Kidney glomerular epithelial cell (primary cell): ENCODE measurements at places on chromosomes 6 and 20.
A peak's percentile ranks its signal among the peaks of the same experiment; 100 is the strongest.

DNA sequence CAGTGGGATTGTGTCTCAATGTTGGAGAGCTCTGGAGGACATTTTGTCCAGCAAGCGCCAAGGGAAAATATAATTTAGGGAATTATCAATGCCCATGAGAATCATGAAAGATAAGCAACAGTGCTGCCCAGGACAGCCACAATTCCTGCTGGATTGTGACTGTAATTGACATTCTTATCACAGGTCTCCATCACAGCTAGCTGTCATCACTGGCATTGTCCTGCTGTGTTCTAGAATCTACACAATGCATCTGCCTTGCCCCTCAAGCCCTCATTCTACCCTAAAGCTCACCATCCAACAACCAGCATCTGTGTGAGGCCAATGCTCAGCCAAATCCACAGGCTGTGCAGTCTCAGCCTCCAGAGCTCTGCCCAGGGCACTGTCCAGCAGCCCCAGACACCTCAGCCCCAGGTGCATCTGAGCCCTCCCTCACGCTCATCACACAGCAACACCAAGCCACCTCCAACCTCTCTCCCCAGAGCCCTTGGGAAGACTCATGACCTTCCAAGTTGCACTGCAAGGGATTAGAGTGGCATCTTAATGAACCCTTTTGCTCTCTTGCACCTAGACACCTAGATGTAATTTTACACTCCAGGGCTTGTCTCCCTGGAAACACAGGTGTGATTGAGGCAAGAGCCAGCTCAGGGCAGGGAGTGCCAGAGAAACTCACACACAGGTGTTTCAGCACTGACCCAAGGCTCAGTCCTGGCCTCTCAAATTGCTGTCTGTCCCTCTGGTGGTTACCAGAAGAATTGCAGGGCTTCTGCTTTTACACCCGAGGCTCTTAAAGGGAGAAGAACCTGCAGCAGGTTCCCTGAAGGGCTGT is 85.2 kb upstream of the PHACTR3 start:
- DNase-seq = peak; percentile 64

DNA sequence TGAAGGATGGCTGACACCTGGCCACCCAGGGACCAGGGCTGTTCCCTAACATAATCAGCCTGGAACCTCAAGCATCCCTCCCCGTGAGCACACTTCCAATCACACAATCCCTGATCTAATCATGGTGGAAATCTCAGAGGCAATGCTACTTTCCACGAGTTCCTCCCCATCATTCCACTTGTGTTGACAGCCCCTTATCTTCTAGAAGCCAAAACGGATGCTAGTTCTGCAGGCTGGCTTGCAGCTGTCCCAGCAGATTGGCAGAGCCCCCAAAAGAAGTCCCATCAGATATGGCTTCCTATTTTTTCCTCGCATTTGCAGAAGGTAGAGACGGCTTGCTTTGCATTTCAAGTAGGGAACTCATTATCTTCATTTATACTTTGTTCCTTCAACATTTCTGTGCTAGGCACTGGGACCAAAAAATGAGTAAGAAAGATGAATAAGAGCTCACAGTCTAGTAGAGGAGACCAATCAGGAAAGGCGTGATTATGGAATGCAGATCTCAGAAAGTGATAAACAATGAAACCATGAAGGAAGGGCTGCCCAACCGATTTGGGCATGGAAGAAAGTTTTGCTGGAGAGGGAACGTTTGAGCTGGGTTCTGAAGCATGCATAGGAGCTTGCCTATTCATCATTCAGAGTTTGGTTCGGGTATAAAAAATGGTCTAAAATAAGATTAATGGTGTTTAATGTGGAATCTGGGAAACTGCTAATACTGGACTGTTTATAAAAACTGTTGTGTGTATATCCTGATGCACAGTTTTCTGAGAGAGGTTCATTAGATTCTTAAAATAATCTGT is 44.6 kb upstream of the TBC1D7 start:
- no peak for DNase-seq

GRCh38 chr6:124223611-124224345 is 420.1 kb downstream of the NKAIN2 start:
- peak; percentile 83 for DNase-seq

DNA sequence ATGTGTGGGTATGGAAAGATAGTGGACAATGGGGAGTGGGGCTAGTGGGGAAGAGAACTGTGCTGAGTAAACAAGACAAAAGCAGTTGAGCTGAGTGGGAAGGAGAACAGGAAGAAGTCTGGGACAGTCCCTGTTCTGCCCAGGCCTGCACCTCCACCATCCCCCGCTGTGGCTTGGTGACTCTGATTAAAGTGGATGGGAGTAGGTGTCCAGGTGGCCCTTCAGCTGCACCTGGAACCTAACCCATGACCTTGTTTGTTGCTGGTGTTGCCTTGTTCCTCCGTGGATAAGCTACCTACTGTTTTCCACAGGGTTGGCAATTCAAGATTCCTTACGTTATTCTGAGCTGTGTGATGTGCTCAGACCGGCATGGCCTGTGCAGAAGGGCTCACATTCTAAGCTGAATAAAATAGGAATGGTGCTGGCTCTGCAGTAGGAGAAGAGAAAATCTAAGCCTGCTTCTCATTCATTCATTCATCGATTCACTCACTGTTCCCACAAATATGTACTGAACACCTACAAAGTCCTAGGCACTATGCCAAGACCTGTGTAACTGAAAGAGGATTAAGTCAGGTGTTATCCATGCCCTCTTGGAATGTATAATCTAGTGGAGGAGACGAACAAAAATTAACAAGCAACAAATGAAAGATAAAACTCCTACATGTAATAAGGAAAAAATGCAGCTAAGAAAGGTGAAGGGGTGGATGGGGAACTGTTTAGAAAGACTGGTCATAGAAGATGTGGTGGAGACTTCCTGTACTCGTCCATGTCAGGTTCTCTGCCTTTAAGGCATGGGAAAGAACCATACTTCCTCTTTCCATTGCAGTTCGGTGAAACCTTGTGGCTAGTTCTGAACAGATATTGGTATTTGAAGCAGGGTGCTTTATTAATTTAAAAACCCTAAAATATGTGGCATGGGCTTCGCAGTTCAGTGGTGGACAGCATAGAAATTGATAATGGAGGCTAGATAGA is 10.1 kb upstream of the CALHM6 start:
- peak; percentile 6 for DNase-seq

DNA sequence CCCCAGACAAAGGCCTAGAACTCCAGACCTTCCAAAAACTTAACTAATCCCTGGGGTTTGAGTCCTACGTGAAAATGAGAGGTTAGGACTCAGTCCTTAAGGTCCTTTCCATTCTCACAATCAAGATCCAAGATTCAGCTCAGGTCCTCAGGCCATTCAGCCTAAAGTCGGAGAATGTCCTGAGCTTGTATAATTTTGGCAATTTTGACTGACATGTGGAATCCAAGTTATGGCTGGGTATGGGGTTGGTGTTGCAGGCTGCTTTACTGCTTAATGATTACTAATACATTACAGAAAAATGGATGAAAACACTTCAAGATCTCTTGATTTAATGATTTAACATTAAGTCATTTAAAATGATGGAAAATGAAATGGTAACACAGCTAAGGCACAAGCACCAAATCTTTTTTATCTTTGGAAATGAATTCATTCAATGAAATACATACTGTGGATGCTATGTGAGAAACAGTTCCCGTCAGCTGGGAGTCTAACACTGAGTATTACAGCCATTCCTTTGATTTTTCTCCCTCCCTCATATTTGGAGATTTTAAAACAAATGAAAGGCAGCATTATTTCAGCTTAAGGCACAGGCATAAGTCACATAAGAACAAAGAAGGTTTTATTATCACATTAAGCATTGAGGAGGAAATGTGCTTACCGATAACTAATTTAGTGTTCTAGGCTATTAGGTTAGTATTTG is 1.3 kb downstream of the ARHGAP18 start:
- DNase-seq = no peak

- no peak for DNase-seq
These were observed 20.5 kb upstream of the ASCC3 start for GRCh38 chr6:100901582-100901981.

- no peak for DNase-seq
These were observed 45.9 kb downstream of the INSM1 start for GRCh38 chr20:20413810-20414281.

DNA sequence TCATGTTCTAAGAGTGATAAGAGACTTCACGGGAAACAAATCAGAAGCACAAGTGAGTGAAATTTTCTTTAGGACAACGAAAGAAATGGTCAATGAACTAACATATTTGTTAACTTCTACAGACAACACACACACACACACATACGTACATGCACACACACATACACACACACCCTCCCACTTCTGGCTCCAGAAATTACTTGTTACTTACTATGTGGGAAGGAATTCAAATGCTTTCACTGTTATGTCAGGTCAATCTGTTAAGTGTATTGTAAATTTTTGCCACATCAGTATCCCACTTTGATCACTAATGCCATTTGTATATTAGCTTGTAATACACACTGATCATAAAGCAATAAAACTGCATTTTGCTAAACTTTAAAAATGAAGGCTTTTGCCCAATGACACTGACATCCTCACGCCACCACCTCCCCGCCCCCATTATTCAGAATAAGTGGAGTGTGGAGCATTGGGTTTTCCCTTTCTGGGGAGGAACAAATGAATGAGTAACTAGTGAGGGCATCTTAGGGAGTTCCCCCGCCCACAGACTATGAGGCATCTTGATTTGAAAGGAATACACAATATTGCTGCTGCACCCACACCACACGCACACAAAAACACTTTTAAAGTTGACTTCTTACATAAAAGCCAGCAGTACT is 76.2 kb downstream of the ATXN1 start:
- DNase-seq = peak; percentile 93
